Muscle of leg (tissue), 16 donors: ENCODE measurements at places on chromosomes 12 and 14.

- DNase-seq = peak; percentile 40
Observed at GRCh38 chr12:46342562-46343033, 30.0 kb downstream of the SLC38A2 start.

GRCh38 chr14:96103560-96104460 lies 64.6 kb downstream of the C14orf132 start:
- no peak for DNase-seq

DNA sequence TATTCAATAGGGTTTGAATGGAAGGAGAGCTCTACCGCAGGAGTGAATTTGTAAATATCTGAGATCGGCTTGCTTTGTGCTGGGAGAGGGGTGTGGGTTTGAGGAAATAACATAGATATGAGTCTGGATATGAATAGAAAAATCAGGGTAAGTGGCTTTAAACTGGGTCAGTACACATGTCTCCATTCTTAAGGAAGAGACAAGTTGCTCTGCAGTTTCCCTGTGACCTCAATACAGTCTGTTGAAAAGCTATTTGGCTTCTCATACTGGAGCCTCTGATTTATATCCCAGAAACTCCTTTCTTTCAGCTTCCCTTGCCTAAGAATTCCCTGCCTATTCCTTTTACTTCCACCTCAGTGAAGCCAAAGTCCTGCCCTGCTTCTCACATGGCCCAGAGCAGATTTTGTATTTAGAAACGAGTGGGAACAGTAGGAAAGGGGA lies 153.5 kb upstream of the ATF7IP start:
- DNase-seq = peak; percentile 79

- peak; percentile 53 for DNase-seq
Observed at GRCh38 chr12:52004042-52004648, 2.6 kb upstream of the TAMALIN start.

GRCh38 chr14:31000629-31001338 lies 24.7 kb upstream of the AP4S1 start:
- DNase-seq = no peak
